ENCODE measurements at places on chromosomes 7 and 10.
A peak's percentile ranks its signal among the peaks of the same experiment; 100 is the strongest.

DNA sequence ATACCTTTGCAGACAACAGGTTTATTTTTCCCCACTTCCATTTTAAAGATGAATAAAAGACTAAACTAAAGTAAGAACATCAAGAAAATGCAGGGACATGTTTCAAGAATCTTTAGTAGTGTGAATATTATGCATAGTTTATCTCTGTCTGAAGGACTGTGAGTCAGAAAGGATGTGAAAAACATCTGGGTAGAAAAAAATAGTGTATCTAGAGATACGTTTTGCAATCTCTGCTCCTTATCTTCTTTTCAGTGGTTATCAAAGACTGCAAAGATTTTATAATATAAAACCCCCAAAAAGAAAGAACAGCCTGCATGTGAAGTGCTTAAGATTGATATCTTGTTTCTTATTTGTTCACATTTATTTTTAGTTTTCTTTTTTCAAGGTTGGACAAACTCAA is 101.9 kb upstream of the ARHGAP21 start:
- no peak for DNase-seq

DNA sequence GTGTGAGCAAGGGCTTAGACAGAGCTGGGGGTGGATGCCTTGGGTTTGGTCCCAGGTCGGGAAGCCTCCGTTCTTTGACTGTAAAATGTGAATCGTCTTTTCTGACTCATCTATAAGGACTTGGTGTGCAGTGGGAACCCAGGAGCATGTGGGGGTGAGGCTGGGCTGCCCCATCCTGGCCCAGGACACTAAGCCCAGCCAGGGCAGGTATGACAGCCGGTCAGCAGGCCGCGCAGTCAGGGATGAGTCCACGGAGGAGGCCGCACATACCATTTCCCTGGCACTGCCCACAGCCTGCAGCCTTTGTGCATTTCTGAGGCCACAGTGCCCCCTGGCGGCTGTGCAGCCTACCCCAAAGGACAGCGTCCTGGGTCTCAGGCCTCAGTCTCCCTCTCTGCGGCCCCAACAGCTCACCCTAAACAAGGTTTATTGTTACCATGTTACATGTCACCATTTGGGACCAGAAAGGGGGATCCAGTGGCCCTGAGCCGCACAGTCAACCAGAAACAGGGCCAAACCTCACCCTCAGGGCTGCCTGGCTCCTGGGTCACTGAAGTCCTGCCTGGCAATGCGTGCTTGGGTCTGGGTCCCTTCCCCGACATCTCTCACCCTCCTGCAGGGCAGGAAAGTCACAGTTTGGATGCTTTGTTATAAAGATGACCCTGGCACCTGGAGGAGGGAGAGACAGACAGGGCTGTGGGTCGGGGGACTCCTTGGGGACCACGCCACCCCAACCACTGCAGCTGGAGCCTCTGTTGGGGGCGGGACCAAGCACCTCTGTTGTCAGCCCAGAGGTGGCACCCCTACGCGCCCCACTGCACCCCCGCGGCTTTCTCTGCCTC is 14.4 kb upstream of the SH2B2 start:
- peak; percentile 81 for DNase-seq

DNA sequence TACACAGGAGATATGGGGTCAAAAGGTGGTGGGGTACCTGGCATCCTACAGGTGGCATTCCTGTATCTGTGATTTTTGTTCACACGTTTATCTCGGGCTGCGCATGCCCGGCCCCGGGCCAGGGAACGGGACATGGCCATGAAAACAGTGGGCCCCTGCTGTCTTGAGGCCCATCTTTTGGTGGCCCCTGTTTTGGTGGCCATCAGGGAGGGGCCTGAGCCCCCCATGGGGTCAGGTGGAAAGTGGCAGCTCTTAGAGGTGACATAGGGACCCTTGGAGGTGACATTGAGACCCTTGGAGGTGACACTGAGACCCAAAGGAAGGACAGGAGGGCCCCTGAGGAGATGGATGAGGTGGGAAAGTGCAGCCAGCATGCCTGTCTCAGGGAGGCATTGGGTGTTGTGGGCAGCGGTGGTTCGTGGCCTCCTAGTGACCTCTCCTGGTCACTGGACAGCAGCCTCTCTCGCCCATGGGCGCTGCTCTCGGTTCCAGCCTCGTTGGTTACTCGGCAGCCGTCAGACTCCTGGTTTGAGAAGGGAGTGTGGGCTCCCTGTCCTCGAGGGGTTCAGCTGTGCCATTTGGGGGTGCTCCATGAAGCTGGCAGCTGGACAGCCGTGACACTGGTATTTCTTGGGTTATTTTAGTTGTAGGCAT is 39.9 kb downstream of the INPP5A start:
- no peak for DNase-seq

- DNase-seq, result no peak
Measured at GRCh38 chr10:95196046-95196445, 2.0 kb downstream of the ACSM6 start.

- no peak for DNase-seq
Measured at GRCh38 chr10:22491480-22491879, 146.2 kb downstream of the SPAG6 start.

DNA sequence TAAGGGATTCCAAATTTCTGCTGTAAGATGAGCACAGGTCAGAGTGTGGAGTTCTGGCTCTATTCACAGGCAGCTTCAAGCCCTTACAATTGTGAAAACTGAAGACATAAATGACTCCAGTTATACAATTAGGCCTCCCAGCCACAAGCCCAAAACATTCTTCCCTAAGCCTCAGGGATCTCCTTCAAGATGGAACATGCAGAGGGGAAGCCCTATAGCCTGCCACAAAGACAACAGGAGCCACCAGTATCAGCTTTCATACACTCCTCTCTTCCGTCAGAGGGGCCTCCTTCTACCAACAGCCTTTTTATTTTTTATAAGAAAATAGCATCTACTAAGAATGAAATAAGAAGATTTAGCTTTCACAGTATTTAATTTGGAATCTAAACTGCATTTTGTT is 46.5 kb downstream of the DLD start:
- no peak for DNase-seq

DNA sequence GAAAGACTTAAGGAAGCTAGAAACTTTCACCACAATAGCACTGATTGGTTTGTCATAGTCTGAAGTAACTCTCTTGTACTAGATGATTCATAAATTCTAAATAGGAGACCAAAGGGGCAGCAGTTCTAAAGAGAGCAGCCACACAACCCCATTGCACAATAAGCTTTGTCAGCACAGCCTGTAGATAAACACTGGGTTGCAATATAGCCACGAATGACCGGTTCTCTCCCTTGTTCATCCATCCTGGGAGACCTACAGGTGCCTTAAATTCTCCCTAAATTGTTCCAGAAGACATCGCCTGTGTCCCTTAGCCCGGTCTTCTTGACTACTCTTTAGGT is 167.0 kb downstream of the SNX13 start:
- DNase-seq, result no peak

- DNase-seq, result no peak
Measured at GRCh38 chr10:121187391-121187790, 336.2 kb downstream of the WDR11 start.

DNA sequence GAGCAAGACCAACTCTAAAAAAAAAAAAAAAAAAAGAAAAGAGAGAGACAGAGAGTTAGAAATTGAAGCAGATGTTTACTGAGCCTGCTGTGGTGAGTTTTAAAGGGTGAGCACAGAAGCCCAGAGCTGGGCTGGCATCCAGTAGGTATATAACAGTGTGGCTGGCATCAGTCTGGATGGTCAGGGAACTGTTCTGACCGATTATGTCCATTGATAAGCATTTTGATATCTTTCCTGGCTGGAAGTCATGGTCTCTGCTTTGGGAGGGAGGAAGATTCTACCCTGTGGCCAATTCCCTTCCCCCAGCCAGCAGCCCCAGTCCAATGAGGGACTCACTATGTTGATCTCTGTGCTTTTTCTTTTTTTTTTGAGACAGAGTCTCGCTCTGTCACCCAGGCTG is 65.2 kb upstream of the PODXL start:
- no peak for DNase-seq

DNA sequence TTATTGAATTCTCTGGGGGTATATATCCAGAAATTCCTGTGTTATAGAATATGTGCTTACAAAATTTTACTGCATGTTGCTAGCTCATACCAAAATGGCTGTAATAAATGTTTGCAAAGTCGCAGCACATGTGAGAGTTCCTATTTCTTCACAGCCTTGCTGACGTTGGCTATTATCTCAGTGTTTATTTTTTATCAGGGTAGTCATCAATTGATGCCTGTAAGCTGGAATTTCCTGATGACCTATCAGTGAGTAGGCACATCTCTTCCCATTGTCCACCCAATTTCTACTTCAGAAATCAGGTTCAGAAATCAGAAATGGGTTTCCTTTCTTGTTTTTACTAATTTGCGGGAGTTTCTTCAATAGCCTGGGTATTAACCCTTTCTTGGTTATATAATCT is 268.1 kb upstream of the FZD8 start:
- no peak for DNase-seq

- peak; percentile 85 for DNase-seq
Measured at GRCh38 chr10:103193107-103193819, at the start of gene NT5C2. NT5C2 (minus strand) TSS chr10:103193272; CDS start chr10:103174958, 18,314 bp downstream.

DNA sequence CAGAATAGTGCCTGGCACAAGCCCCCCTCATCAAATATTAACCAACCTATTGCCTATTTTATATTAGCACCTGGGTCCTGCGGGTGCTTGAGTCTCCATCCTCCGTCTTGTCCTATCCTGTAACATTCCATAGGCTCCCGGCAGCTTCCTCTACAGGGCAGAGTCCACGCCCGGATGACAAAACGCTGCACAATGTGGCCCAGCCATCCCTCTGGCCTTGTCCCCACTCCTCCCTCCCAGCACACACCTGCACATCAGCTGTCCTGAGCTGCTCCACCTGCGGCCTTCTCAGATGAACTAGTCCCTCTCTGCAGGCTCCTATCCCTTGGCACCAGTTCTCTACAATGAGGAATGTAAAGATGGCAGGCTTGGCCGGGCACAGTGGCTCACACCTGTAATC is 153.5 kb upstream of the PDE1C start:
- no peak for DNase-seq

- DNase-seq, result no peak
Measured at GRCh38 chr10:106311590-106311989, 852.9 kb downstream of the SORCS1 start.

GRCh38 chr7:144824360-144824759 is 11.5 kb downstream of the TPK1 start:
- no peak for DNase-seq

- no peak for DNase-seq
Measured at GRCh38 chr10:31936933-31937332, 8.3 kb upstream of the ARHGAP12 start.

- no peak for DNase-seq
Measured at GRCh38 chr10:23630885-23631284, 192.0 kb downstream of the OTUD1 start.

DNA sequence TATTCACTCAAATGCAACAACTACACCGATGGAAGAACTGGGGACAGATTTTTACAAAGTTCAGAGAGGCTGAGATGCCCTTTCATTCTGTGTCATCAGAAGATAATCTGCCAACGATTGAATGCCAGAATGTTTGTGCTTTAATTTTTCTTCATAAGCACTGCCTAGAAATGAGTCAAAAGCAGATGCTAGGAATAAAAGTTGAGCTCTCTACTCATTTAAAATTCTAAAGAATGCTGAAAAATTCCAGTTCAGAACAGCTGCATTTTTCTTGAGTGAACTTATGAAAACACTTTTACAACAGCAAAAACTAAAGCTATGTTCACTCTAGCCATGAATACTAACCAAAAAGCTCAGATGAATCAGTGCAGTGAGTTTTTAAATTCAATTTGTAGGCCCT is 22.3 kb upstream of the FAM133B start:
- no peak for DNase-seq

- DNase-seq, result peak; percentile 74
Measured at GRCh38 chr10:45373576-45374349, at the start of gene ALOX5. ALOX5 (plus strand) TSS chr10:45374216; CDS start chr10:45374280, 64 bp downstream.

DNA sequence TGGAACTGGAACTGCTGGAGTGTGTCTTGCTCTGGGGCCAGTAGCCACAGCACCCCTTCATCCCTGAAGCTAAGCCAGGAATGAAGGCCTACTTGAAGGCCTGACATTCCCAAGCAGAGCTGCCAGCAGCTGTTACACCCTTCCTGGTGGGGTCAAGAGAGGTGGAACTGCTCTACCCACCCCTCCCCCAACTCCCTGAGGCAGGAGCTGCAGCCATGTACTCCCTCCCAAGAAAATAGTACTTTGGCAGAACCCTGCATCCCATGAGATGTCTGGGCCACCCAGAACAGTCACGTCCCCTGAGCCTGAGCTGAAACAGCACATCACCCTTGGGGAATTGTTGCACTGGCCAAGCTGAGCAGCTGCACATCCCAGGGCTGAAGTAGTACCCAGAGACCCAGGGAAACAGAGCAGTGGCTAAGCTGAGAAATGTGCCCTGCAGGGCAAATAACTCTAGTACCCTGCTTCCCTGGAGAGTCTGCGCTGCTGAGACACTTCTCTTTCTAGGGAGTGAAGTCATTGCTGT is 63.4 kb upstream of the PLA2G12B start:
- no peak for DNase-seq

DNA sequence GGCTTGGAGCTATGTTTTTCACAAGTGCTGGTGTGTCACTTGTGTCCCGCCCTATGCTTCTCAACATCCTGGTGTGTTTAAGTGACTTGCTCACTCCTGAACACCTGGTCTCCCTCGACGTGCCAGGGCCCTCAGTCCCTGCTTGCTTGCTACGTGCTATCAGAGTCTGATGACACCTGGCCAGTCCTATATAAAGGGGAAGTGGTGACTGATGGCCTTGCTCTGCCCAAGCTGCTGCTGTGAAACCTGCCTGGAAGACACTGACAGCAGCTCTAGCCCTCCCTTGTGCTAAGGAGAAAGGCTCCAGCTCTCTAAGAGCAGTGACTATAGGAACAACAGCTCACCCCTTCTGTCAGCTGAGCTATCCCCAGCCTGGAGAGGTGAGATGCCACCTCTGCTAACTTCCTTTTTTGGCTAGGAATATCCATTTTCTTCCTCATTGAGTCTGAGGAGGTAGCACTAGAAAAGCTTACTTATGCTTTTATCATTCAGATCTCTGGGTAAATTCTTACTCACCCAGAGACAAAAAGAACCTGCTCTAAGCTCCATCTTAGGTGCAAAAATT is 77.2 kb upstream of the PLXNA4 start:
- DNase-seq, result peak; percentile 47

DNA sequence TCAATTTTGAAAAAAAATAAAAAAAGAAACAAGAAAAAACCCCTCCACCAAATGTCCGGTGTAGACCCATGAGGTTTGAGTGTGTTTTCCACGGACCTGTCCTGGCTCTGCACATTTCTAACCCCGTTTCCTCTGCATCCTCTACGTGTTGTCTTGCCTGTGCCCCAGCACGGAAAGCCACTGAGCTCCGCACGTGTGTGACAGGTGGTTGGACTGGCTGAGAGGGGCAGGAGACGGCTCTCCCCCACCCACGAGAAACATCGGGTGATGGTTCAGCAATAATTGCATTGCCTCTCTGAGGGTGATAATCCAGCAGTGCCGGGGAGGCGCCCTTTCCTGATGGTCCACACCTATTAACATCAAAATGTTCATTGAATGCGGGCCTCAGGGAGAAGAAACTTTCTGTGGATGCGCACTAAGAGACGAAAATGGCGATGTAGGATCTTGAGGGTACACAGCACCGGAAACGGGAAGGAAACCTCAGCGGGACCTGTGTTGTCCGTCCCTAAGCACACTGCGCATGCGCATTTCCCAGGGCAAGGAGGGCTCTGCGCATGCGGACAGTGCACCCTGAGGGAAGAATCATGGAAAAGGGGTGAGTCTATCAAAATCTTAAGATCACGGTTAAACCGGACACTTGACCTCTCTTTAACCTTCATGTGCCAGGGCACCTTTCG is 470.1 kb upstream of the ADARB2 start:
- no peak for DNase-seq

Data from germinal center (tissue), 1 donor.